ENCODE measurements at places on chromosomes 1 and 21.

GRCh38 chr1:224720216-224720615 is 104.1 kb downstream of the CNIH3 start:
- no peak for DNase-seq

GRCh38 chr1:206048582-206048981 is 4.4 kb upstream of the RHEX start:
- DNase-seq, result no peak

- peak; percentile 4 for DNase-seq
Observed at GRCh38 chr1:101820071-101820470, 176.7 kb downstream of the OLFM3 start.

GRCh38 chr1:2967881-2968280 is 53.4 kb upstream of the ACTRT2 start:
- DNase-seq, result no peak

DNA sequence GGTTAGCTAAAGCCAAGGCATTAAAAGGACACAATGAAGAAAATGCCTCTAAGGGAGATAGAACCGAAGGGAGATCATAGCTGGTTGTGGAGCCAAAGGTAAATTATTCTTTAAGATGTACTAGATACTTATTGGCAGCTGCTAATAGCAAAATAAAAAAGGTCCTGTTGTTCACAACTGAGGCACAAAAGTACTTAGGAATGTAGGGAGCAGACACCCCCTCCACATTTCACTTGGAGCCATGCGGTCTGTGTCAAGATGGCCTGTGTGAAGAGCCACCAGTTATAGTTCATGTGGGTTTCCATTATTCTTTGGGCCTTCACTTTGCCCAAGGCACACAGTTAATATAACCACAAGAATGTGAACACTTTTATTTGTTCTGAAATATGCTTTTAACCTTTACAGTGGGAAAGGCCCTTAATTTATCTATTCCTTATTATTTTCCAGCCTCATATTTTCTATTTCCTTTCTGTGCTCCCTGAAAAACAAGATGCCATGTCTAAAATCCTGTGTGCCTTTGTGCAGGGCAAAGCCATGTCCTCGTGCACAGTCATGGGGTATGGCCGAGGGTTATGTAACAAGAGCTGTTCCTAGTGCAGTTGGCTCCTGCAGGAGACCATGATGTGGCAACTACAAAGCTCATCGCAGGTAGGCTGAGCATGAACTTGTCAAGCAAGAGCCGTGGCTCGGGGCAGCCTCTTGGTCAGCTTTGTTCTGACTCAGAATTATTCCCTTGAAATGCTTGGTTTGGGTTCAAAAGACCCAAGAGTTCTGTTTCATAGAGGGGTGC is 16.2 kb upstream of the WDR26 start:
- DNase-seq, result no peak

DNA sequence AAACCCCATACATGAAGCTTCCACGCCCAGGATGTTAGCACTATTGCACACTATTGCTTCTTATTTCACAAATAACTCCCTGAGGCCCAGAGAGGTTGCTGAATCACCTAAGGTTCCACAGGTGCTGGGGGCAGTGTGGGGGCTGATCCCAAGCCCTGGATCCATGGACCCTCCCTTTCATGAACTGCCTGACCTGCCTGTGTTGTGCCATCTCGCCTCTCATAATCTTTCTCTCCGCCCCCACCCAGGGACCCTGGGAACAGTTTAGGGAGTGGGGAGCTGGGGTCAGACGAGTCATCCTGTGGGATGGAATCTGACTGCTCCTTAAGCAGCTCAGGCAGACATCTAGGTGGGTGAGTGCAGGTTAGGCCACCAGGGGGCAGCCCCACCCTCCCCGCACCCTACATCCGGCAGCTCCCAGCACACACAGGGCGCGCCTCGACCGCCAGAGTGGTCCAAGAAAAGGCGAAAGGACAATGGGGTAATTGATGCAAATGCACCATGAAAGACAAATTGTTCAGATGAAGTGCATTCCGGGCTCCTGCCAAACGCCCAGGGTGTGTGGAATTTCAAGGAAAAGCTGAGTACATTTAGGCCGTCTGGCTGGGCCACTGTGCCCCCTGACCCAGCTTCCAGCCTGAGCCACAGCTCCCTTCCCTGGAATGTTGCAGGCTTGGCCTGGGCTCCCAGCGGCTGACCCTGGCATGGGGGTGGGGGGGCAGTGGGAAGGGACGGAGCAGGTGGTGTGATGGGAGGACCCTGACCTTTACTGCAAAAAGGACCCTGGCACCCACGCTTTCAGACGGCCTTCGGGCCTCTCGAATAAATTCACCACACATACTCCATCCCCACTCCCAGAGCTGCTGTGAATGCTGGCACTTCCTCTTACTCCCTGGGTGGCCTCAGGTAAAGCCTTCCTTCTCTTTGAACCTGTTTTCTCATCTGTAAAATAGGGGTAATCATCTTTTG is 20.8 kb downstream of the PHLDA3 start:
- DNase-seq, result peak; percentile 79

Data from activated CD4-positive, alpha-beta T cell treated with anti-CD3 and anti-CD28 coated beads, Interleukin-10, Interleukin-2, amounts not matched to agents 100 ng/mL and 50 ng/mL, durations not matched to agents 16 hours and 8 hours (primary cell).